ENCODE measurements at places on chromosomes 1 and 21.

DNA sequence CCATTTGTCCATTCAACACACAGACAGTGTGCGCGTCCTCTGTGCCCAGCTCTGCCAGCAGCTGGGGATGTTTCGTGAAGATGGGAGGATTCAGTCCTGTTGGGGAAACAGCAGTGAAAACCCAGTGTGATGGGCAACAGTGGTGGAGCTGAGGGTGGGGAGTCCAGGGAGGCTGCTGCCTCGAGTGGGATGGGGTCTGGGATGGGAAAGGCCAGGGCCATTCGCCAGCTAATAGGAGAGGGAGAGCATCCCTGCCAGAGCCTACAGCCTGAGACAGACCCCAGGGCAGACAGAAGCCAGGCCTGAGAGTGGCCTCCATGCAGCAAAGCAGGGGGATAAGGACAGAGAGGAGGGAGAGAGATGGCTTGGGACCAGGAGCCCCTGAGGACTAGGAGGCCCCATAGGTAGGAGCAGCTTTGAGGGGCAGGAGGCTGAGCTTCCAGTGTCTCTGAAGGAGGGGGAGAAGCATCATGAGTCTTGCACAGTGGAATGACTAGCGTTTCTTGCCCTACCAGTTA is 252.6 kb downstream of the NPHP4 start:
- no peak for DNase-seq

DNA sequence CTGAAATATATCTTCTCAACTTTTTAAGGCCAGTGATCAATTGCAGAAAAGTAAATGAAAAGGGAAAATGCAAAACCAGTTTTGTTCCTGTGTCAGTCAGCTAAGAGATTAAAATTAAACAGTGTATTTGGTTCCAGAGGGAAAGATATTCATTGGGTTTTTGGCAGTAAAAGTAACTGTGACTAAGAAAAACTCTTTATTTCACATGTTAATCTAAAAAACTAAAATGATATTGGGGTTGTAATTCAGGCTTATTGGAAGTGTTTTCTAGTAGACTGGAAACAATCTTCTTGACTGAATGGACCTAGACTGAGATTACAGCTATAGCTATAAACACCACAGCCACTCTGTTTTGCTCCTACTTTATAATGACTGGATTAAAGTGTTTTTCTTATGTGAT is 413.9 kb downstream of the ADGRL2 start:
- no peak for DNase-seq

DNA sequence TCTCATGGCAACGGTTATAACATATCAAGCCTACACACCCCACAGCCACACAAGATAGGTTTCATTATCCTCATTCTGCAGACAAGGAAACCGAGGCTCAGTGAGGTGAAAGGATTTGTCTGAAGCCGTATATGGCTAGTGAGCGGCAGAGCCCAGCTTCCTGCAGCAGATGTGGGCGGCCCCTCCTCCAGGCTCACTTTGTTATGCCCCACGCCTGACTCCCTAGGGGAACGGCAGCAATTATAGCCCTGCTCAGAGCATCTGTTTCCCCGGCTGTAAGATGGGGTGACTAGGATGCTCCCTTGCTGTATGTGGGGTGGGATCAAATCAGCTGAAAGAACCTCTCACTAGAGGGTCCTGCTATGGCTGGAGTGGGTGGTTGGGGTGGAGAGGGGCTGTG is 22.1 kb downstream of the GRHL3 start:
- no peak for DNase-seq

DNA sequence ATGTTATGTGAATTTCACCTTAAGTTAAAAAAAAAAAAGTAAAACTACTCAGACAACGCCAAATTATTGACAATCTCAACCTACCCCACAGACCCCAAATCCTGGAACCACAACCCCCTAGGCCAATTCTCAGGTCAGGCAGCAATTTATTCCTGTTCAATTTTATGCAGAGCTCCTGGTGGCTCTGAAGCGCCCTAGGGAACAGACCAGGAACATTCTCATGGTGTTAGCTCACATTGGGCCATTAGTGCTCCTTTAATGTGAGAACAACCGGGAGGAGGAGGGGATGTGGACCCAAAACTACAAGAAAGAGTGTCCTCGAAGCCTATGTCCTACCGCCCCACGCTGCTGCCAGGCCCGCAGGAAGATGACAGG is 403 bp upstream of the PSEN2 start:
- DNase-seq: no peak

DNA sequence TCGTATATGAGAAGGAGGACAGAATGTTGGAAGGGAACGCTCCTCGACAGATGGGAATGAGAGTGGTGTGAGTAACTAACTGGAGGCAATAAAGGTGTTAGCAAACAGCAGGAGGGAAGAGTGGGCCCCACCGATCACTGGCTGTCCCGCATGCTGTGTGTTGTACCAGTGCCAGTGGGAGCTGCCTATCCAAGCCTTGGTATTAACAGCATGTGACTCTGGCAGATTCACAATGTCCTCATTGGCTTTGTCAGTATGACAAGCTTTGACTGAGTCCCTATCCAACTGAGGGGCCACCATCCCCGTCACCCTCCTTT is 188.3 kb downstream of the NRIP1 start:
- no peak for DNase-seq

- DNase-seq: no peak
Observed at GRCh38 chr1:82515650-82516049, 714.9 kb downstream of the ADGRL2 start.

Data from testis (tissue), 5 donors.